ENCODE measurements at places on chromosomes 5 and 9. TPM values are rescaled to one million over a fixed set of nuclear protein-coding genes. Genes with fewer than 3 reads are reported as not detected.

Gene C1QTNF3
- total RNA-seq, result 4.6 TPM

- H3K4me3 ChIP-seq, result no peak overlapping the region
- H3K27me3 ChIP-seq, result no peaks in the 10 kb centered on the region
- no peak overlapping the region for H3K27ac ChIP-seq
- H3K4me1 ChIP-seq, result no peaks in the 10 kb centered on the region
Observed at GRCh38 chr9:79049371-79049770, 522.4 kb upstream of the TLE4 start.

Gene QRFP
- total RNA-seq, result not detected

DNA sequence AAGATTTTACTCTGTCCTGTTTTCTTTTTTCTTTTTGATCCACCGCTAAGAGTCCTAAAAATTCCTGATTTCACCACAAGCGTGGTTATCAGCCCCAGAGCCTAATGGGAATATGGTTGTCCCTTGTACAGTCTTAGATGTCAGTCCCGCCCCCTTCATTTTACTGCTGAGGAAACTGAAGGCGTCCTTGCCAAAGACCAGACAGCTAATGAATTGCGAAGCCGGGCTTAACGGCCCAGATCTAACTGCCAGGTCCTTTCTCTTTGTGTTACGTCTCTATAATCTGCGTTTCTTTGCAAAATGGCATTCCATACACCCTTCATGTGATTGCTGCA is 497 bp downstream of the NSA2 start:
- H3K4me3 ChIP-seq, result peak overlapping the region; percentile 96
- H3K27ac ChIP-seq, result peak overlapping the region; percentile 68
- H3K36me3 ChIP-seq, result no peaks in the 10 kb centered on the region
- no peaks in the 10 kb centered on the region for H3K27me3 ChIP-seq
- DNase-seq, result peak; percentile 53

DNA sequence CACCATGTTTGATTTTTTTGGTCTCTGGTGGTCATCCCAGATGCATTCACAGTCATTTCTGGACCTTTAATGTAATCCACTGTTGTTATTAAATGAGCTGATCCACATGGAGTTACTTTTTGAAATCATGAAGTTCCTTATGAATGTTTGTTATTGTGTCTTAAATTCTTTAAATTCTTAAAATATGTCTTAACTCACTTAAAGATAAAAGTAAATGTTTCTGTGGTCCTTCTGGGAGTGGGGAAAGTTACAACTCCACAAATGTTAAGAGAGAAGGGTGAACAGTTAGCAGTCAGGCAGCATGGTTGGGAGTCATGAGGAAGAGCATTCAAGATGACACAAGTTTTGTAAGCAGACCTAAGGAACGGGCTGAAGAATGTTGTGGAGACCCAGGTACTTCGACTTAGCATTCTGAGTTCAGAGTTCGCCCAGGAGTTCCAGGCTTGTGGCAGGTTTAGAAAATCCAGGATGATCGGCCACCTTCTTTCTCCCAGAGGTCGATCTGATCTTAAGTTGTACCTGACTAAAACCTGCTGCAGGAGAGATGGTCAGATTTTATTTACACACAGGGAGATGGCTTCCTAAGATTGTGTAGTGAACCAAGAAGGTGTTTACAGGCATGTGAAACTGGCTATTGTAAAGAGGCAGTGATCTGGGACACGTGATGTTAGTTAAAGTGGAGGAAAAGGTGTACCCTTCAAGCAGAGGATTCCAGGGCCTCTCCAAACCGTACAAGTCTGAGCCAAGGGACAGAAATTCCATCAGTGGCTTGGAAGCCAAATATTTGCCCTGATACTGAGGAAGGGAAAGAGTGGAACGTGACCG is 17.2 kb downstream of the SLC1A1 start:
- no peak overlapping the region for H3K4me3 ChIP-seq
- no peak overlapping the region for H3K27ac ChIP-seq
- H3K27me3 ChIP-seq, result no peaks in the 10 kb centered on the region
- no peak for DNase-seq
- H3K4me1 ChIP-seq, result peaks cover 6% of the 10 kb centered on the region

Gene PWWP2A
- total RNA-seq, result 47.6 TPM

DNA sequence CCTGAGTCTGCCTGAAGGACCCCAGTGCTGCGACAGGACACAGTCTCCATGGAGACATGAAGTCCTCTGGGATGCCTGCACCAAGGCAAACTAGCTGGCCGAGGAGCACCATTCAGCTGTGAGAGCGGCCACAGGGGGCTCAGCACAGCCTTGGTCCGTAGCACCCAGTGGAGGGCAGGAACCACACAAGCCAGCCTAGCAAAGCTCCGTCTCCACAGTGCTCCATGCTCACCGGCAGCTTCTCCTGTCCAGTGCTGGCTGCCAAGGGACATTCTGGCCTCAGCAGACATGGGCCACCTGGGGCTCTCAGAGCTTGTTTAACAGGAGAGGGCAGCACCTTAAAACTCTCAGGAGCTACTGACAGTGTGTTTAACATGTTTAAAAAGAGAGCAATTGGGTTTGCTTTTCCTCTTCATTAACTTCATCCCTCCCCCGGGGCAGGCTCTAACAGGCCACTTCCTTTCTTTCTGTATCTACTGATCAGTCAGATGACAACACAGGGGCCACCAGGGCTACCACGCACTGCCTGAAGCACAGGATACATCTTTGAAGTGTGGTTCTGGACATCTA is 57.0 kb downstream of the SECISBP2 start:
- DNase-seq, result peak; percentile 30
- no peaks in the 10 kb centered on the region for H3K27me3 ChIP-seq
- H3K4me1 ChIP-seq, result no peaks in the 10 kb centered on the region
- no peak overlapping the region for H3K27ac ChIP-seq
- no peaks in the 10 kb centered on the region for H3K36me3 ChIP-seq
- no peak overlapping the region for H3K4me3 ChIP-seq

Gene IFNA21
- total RNA-seq, result not detected

Gene PCDHGB1
- total RNA-seq, result 0.15 TPM

Gene KIAA0825
- total RNA-seq, result 1.5 TPM

- no peaks in the 10 kb centered on the region for H3K27me3 ChIP-seq
- no peak overlapping the region for H3K4me3 ChIP-seq
- H3K27ac ChIP-seq, result no peak overlapping the region
- no peaks in the 10 kb centered on the region for H3K4me1 ChIP-seq
Observed at GRCh38 chr9:2923766-2924379, 80.0 kb upstream of the PUM3 start.

DNA sequence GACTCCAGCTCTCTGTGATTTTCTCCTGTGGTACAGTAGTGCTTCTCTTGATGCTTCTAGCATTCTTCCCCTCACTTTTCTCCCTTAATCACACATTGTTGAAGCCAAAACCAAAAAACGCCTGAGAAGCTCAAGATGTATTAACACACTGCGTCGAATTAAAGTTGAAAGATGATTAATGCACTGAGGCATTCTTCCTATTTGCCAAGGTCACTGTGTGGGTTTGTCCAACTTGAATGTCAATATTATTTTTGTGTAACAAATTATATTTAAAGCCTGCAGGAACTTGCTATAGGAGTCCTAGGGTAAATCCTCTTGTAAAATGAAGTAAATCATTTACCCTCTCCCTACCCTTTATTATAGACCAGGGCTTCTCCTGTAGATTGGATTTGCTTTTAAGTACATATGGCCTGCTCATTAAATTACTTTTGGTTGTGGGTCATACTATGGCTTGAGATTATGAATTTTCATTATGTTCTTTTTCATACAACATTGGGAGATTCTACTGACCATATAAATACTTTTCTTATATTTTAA is 68.1 kb downstream of the GDA start:
- H3K27me3 ChIP-seq, result no peaks in the 10 kb centered on the region
- peak overlapping the region; percentile 35 for H3K27ac ChIP-seq
- H3K4me1 ChIP-seq, result no peaks in the 10 kb centered on the region

Gene EGFLAM
- 2.0 TPM for total RNA-seq

- no peak overlapping the region for H3K27ac ChIP-seq
- no peaks in the 10 kb centered on the region for H3K27me3 ChIP-seq
Observed at GRCh38 chr5:119370486-119370885, 14.7 kb downstream of the TNFAIP8 start.

- no peaks in the 10 kb centered on the region for H3K36me3 ChIP-seq
- H3K4me3 ChIP-seq, result no peak overlapping the region
- H3K27ac ChIP-seq, result no peak overlapping the region
- no peaks in the 10 kb centered on the region for H3K4me1 ChIP-seq
- no peak for DNase-seq
- H3K27me3 ChIP-seq, result no peaks in the 10 kb centered on the region
Observed at GRCh38 chr5:120735076-120735475, 271.0 kb downstream of the PRR16 start.

Gene GPR21
- 0.35 TPM for total RNA-seq

Gene MSANTD3
- total RNA-seq, result 11.7 TPM

DNA sequence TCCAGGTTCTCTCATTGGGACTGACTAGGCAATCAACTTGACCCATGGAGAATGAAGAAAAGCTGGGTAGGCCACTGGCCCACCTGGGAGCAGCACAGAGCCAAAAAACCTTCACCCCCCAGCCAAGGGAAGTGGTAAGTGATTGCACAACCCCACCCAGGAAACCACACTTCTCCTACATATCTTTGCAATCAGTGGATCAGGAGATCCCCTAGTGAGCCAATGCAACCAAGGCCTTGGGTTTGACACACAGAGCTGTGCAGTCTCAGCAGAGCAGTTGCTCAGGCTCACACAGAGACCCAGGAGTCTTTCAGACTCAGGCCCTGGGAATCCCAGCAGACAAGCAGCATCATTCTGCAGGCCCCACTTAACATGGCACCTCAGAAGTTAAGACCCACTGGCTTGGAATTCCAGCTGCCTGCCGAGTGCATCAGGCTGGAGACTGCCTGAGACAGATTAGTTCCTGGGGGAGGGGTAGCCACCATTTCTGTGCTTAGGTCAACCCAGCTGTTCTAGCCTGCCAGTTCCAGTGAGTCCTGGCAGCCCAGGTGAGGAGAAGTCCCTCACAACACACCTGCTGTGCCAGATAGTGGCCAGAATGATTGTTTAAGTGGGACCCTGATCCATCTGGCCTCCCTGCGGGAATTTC is 136.4 kb downstream of the SAXO1 start:
- no peaks in the 10 kb centered on the region for H3K27me3 ChIP-seq
- no peaks in the 10 kb centered on the region for H3K36me3 ChIP-seq
- H3K4me1 ChIP-seq, result no peaks in the 10 kb centered on the region

DNA sequence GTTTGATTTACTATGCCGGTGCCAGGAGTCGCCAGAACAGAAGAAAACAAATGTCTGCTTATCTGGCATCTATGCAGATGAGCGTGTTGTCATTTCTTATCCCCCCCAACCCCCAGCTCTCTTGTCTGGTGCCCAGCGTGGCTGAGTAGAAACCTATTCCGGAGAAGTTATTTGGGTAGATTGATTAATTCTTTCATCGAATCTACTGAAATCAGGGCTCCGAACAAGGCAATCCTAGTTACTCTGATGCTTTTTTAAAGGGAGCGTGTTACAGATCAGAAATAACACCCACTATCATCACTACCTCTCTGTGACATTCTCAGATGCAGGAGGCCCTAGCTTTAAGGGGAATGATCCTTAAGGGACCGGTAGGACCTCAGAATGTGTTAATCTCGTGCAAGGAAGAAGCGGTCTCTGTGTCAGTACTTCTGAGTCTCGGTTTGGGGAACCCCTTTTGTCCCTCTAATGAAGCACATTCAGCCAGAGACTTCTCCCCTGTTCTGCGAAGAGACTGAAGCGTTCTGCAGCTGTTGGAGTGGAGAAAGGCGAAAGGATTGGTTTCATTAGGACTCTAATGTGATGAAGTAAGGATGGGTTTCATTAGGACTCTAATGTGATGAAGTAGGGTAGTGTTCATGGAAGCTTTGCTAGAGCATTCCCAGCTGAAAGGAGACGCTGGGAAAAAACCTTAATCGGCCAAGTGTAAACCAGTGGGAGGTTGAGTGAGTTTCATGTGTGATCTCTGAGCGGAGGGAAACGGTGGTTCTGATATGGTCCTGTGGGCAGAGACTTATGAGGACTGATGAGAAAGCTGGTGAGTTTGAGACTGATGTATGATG is 1.5 kb downstream of the PIP5K1B start:
- no peaks in the 10 kb centered on the region for H3K36me3 ChIP-seq
- DNase-seq, result no peak
- H3K4me3 ChIP-seq, result peak overlapping the region; percentile 60
- no peaks in the 10 kb centered on the region for H3K4me1 ChIP-seq
- no peaks in the 10 kb centered on the region for H3K27me3 ChIP-seq

Gene FST
- 3.2 TPM for total RNA-seq

Gene PCA3
- total RNA-seq, result not detected

- no peak overlapping the region for H3K4me3 ChIP-seq
- H3K27me3 ChIP-seq, result no peaks in the 10 kb centered on the region
- no peak overlapping the region for H3K27ac ChIP-seq
- H3K4me1 ChIP-seq, result peaks cover 11% of the 10 kb centered on the region
Observed at GRCh38 chr5:176644294-176644693, 3.0 kb upstream of the TSPAN17 start.

DNA sequence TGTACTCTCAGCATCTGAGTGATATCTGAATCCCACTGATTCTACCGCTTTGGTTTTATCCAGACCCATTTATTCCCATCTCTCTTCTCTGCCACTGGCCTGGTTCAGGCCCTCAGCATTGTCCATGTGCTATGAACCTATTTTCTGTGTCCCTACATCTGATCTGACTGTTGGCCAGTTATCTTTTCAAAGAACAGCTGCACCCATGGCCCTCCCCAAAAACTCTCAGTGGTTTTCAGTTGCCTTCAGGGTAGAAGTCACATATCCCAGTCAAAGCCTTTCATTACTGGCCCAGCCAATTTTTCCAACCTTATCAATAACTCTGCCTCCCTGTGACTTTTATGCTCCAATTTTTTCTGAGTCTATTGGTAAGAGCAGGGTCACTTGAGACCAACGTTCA is 297.0 kb downstream of the TRIM32 start:
- H3K4me3 ChIP-seq, result no peak overlapping the region
- no peaks in the 10 kb centered on the region for H3K36me3 ChIP-seq
- H3K4me1 ChIP-seq, result no peaks in the 10 kb centered on the region
- H3K27me3 ChIP-seq, result no peaks in the 10 kb centered on the region
- no peak overlapping the region for H3K27ac ChIP-seq

DNA sequence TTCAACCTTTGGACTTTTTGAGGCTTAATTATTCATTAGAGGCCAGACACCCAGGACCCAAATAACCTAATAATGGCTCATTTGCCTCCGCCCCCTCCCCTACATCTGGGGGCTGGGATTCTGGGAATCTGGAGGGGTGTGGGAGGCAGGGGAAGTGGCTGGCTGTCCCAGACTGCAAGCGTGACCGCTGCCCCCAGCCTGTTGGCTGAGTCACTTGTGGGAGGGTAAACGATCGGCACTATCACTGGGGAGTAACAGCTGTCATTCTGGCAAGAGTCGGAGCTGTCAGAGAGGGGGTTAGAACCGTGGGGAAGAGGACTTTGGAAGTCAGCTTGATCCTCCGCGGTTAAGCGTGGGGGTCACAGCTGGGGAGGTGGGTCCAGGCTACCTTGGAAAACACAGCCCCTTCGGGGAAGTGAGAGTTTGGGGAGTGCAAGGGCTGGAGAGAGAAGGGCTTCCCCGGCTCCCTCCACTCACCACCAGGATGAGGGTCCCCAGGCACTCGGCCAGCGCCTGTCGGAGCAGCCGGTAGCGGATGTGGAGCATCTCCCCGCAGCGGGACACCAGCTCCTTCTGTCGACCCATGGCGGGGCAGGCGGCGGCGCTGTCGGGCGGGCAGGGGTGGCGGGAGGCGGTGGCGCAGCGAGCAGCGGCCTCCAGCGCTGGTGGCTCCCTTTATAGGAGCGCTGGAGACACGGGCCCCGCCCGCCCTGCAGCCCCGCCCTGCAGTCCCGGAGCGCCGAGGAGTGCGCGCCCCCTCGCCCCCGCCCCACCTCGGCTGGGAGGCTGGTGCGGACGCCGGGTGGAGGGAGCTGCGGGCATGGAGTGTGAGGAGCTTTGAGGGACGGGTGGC is at the start of gene AQP3:
Gene AQP3, minus strand, starts transcription at position 648 of the 853 bp plus-strand sequence. Its CDS starts 63 bp downstream, at position 585.
- H3K4me3 ChIP-seq, result peak within 1 kb of the TSS; percentile 16
- no peaks in the 10 kb centered on the region for H3K36me3 ChIP-seq
- H3K27me3 ChIP-seq, result no peaks in the 10 kb centered on the region
- H3K4me1 ChIP-seq, result peaks cover 5% of the 10 kb centered on the region

Gene DOCK8
- 5.8 TPM for total RNA-seq

All from colonic mucosa (tissue), 4 donors.